KBM-7 (cell line): ENCODE measurements at places on chromosomes 6 and 20.

DNA sequence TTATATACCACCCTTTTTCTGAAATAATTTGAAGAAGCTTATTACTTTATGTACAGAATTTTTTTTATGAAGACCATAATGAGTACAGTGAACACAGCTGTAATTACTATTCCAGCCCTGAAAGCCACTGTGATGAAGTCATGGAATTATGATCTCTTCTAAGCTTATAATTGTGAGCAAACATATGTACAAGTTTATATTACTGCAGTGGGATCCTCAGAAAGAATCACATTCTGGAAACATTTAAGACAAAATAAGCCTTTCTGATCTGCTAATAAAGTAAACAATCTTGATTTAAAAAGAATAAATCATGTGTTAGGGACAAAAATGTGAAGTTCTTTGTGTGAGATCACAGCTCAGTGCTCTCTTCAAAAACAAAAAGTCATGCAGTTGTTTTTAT, 560.4 kb downstream of the CD109 start:
- no peak for DNase-seq

DNA sequence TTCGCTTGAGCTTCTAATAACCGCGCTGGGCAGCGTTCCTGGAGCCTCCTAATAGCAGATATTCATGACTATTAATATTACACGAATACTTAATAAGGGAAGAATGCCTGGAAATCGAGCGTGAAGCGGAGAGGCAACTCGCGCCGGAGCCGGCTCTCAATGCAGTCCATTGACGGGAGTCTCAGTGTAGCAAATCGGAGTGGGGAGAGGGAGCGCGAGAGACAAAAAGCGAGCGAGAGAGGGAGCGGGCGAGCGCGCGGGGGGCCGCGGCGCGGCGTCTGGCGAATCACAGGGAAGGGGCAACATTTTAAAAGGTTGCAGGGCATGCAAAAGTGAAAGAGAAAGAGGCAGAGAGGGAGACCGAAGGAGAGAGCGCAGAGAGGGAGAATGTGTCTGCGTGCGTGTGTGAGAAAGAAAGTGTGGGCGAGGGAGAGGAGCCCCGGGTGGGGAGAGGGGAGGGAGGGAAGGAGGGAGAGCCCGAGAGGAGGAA, 2.9 kb downstream of the TFAP2A start:
- peak; percentile 89 for DNase-seq

DNA sequence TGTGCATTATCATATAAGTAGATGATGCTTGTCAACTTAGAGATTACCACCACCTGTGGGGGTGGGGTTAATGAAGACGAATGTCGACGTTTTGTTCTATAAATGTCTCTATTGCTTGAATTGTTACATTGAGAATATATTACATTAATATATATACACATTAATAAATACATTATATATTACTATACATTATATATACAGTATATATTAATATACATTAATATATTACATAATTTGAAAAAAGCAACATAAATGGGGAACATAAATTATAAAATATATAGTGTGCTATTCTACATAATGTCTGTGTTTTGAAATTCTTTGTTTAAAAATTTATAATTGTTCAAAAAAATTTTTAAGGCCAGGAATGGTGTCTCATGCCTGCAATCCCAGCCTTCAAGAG, 81.1 kb downstream of the ALDH8A1 start:
- no peak for DNase-seq

- DNase-seq: no peak
These were observed 39.2 kb upstream of the NHSL1 start for GRCh38 chr6:138538390-138539031.

DNA sequence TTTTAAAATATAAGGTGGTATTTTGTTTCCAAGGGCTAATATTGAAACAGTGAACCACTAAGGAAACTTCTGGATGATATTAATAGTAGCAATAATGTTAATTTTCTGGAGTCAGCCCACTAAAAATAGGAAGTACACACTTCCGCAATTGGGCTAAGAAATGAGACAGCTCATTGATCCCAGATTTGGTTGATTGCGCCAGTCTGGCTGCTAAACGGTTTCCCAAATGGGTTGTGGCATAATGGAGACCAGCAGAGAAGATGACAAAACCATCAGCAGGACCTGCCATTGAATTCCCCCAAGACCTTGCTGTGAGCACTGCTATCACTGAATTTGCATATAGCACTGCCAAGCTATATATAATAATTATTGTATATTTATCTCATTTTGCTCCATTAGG, 71.2 kb upstream of the SGK1 start:
- DNase-seq: peak; percentile 26

GRCh38 chr6:47375426-47375825, 65.7 kb upstream of the TNFRSF21 start:
- peak; percentile 67 for DNase-seq

DNA sequence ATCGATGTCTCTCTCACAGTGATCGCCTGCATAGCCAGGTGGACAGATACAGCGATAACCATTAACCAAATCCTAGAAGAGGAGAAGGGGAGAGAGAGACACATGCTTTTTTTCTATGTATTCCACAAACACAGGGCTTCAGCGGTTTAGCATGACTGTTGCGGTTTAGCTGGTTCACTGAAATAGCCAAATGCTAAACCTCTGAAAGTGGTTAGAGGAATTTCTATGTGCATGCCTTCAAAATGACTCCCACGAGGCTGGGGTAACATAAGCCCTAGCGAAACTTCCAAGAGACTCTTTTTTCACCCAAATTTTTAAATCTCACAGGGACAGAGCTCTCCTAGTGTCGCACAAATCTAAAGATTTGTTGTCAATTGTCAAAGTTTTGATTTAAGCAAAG, 25.1 kb downstream of the JAG1 start:
- no peak for DNase-seq

DNA sequence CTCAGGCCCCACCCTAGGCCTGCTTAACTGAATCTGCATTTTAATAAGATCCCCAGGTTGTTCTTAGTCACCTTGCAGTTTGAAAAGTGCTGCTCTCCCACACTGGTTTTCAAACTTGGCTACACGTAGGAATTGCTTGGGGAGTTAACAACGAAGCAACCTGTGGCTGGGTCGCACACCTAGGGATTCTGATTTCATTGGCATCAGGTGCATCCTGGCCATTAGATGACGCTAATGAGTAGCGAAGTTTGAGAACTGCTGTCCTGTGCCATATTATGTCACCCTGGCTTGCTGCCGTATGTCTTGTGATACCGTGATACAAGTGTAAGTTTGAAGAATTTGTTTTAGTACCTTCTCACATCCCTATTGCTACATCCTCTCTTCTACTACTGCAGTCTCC, 28.2 kb upstream of the FUCA2 start:
- no peak for DNase-seq

DNA sequence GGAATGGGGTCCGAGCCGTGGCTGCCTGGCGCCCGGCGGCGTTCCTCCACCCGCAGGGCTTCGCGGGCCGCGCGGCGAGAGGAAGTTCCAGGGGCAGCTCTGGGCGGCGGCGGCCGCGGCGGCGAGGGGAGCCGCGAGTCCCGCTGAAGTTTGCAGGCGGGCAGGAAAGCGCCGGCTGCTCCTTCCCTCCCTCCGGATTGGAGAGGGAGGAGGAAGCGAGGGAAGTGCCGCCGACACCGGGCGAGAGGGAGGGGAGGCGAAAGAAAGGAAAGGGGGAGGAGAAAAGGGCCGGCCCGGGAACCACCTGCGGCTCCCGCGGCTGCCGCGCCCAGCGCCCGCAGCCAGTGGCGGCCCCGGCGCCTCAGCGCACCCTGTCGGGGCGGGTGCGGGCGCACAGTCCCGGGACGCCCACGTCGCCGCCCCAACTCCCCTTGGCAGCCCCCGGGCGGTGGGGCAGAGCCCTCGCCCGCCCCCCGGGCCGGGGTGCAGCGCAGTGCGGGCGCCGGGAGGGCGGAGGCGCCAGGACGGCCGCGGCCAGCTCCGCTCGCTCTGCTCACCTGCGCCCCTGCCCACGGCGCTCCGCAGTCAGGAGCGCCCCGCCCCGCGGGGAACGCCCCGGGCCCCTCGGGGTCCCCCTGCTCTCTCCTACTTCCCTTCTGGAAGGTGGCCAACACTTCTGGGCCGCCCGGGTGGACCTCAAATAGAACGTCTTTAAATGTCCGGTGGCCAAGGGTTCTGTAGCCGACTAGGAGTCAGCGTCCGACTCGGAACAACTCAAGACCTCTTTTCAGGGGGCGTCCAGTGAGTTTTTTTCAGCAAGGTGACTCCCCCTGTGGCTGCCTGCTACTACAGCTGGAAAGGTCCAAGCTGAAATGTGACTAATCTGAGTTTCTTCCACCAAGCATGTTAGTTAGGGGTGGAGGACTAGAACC, 80.3 kb upstream of the CCDC28A start:
- peak; percentile 86 for DNase-seq

DNA sequence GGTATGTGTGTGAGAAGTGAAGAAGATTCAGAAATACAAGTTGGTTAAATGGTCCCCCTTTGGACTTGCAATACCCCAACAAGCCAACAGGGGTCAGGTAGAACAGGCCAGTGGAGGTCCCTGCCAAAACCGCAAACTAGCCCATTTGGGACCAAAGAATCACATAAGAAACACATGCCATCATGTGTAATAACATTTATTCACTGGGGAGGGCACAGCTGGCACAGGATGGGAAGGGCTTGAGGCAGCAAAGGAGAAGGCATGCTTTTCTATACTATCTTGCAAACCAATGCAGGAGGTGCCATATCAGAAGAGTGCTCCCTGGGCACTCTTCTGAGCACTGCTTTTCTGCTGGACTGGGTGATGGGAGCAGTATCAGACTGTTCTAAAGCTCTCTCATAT, 116.1 kb upstream of the TRAF3IP2 start:
- peak; percentile 53 for DNase-seq

DNA sequence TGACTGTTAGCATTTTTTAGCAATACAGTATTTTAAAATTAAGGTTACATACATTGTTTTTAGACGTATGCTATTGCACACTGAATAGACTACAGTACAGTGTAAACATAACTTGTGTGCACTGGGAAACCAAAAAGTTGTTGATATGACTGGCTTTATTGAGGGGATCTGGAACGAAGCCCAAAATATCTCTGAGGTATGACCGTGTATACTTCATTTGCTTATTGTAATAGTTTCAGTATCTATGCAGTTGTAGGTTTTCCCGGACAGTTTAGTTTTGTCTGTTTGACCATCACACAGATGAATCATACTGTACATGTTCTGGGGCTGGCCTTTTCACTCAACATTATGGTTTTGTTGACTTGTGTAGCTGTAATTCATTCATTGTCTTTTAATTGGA, 6.9 kb upstream of the ZBTB12 start:
- no peak for DNase-seq

DNA sequence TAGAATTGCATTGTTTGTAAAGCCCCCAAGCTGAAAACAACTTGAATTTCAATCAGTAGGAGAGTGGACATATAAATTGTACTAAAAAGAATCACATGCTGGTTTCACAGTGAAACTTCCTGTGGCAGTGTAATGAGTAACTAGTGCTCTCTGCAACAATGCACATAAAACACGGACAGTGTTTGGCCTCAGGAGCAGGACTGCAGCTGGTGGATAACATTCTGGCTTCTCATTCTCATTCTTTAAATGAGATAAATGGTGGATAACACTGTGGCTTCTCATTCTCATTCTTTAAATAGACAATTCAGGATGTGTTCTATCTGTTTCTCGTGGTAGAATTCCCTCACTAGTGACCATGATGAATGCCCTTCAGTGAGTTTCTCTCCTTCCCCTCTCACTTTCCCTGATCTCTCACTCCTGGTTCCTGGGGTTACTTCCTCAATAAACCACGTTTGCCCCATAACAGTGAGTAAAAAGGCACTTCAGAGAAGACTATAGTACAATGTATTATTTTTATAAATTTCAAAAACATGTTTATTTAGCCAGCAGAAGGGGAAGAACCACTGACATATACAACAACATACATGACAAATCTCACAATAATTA, 59.9 kb downstream of the SLC22A2 start:
- no peak for DNase-seq

DNA sequence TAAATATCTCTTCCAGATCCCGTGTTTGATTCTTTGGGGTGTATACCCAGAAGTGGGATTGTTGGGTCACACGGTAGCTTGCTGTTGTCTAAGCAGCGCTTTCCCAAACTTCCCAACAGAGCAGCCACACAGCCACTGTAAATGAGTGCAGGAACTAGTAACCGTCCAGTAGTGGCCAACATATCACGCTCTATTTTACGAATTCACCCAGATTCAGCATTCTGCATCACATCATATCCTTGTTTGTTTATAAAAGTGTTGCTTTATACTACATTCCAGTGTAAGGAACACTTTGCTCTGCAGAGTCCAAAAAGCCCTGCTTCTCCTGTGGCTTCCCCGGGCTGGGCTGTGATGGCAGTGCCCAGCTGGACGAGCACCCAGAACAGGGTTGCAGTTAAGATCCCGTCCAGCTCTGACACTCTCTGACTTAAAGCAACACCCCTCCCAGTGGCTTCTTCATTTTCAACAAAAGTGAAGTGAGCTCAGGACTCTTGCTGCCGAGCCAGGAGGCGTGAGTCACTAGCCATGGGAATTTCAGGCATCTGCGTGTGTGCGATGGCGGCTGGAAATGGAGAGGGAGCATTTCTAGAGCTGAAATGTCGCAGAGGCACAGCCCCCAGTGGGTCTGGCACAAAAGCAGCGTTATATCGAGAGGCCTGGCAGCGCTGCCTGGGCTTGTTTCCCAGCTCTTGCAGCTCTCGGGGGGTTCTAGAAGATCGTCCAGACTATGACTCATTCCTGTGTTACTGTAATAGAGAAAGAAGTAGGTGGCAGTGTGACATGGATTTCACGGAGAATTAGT, 216.3 kb upstream of the ECI2 start:
- no peak for DNase-seq

DNA sequence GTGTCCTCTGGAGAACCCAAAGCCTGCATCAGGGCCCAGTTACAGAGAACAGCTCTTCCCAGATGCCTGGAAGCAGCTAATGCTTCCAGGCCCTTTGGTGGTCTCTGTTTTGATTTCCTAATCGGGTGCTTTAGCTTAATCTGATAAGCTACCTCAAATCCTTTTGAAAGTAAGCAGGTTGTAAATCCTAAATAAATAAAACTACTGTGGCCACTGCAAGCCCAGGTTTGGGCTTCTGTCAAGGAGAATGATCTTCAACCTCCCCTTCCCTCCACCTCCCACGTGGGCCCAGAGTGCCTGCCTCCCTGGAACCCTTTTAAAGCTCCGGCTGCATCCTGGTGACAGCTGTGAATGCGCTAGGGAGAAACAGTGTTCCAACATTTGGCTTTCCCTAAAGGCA, 25.2 kb upstream of the FYN start:
- no peak for DNase-seq

DNA sequence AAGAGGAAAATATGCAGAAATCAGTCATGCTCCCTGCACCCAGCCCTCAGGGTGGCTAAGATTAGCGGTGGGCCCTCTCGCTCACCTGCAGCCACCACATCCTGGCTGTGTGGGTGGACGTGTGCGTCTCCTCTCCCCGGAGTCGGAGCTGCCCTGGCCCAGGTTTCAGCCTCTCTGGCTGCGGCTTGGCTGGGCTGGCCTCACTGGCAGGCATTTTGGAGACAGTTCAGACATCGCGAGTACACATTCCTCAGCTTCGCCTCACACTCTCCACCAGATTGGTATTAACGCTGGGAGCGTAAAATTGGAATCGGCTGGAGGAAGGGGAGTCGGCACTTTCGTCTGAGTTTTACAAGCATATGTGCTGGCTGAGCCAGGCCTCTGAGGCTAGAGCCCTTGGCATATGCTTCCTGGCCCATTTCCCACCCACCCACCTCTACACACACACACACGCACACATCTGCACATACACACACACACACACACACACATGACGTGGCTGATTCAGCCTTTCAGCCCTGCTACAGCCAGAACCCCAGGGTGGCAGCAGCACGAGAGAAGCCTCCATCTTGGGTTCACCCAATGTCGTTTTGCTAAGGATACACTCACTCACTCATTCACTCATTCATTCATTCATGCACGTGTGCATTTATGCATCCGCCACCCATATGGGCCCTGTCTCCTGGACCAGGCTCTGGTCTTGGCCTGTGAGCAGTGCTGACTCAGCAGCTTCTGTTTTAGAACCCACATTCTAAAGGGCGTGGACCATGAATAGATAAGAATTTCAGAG, 42.9 kb downstream of the BCAS4 start:
- DNase-seq: no peak
